ENCODE measurements at places on chromosomes 6 and 20.

- no peak for DNase-seq
Observed at GRCh38 chr20:11604339-11604738, 313.4 kb upstream of the BTBD3 start.

DNA sequence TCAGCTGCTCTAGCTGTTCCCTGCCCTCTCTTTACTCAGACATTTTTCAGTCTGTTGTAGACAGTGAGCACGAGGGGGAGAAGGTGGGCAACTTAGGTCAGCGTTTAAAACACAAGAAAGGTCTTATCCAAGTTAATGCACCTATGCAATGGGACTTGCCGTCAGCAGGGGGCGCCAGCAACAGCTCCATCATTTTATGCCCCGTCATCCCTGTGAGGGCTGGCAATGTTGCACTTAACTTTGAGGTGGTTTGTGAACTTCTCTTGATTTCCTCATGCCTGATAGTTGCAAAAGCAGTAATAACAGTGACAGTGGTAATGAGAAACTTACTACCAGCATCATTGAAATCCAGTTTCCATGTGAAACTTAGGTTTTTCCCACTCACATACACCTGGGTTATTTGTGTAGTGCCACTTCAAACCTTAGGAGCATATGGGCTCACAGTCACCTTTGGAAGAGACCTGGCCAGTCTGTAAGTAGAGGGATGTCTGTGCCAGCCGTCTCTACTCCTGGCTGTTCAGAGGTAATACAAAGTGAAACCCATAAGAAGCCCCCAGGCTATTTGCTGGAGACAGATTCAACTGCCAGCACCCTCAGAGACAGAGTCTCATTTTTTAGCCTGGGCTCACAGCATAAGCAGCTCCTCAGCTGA is 44.9 kb upstream of the ID1 start:
- DNase-seq: peak; percentile 78

GRCh38 chr20:2817341-2817726 is 1.2 kb downstream of the TMEM239 start:
- no peak for DNase-seq

GRCh38 chr6:73032586-73032985 is 192.7 kb downstream of the KHDC1L start:
- DNase-seq: no peak

DNA sequence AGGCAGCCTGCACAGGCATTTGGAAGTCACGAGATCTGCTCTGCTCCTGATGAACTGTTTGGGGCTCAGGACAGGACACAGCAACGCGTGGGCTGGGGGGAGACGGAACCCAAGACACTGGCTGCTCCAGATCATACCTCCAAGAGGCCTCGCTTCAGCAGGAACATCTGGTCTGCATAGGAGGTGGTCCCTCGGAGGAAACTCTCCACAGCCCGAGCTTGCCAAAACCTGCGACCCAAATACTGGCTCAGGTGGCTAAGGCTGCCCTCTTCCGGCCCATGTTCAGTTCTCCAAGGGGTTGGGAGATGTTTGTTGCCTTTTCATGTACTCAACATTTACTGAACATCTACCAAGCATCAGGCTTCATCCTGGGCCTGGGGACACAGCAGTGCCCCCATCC is 51.7 kb downstream of the MYH7B start:
- no peak for DNase-seq

- DNase-seq: peak; percentile 95
Observed at GRCh38 chr6:135183532-135184440, 2.7 kb downstream of the MYB start.

DNA sequence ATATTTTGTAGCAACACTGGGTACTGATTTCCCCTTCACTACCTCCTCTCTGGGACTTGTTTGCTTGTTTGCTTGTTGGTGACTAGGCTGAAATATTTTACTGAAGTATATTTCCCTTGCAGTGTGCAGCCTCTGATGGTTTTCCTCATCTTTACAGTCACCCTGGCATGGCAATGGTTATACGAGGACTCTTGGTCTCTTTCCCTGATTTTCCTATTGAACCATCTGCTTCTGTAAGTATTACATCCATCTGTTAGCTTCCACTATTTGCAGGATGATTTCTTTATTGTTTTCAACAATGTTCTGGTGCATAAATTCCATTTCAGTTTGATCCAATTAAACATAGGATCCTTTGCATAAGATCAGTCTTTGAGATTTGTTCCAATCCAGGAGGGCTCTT is 465.1 kb downstream of the MEI4 start:
- DNase-seq: no peak

- DNase-seq: no peak
Observed at GRCh38 chr6:125197795-125198269, 44.3 kb downstream of the TPD52L1 start.

GRCh38 chr20:3162080-3162611 is 2.5 kb upstream of the FASTKD5 start:
- DNase-seq: no peak

- DNase-seq: no peak
Observed at GRCh38 chr6:154506108-154506507, 4.4 kb downstream of the CNKSR3 start.

DNA sequence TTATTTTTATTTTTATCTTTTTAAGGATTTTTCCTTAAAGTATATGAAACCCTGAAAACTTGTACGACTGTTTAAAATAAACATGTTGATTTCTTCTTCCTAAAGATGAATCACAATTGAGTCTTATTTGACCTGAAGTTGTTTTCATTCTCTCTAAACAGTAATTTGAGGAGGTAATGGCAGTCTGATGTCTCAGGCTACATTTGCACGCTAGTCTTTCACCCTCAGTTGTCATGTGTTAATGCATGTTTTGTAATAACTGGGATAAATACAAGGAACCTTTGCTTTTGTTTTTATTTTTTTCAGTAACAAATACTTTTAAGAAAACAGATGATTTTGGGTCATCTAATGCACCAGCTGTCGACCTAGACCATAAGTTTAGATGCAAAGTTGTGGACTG is 55.2 kb downstream of the SCAND1 start:
- DNase-seq: no peak

DNA sequence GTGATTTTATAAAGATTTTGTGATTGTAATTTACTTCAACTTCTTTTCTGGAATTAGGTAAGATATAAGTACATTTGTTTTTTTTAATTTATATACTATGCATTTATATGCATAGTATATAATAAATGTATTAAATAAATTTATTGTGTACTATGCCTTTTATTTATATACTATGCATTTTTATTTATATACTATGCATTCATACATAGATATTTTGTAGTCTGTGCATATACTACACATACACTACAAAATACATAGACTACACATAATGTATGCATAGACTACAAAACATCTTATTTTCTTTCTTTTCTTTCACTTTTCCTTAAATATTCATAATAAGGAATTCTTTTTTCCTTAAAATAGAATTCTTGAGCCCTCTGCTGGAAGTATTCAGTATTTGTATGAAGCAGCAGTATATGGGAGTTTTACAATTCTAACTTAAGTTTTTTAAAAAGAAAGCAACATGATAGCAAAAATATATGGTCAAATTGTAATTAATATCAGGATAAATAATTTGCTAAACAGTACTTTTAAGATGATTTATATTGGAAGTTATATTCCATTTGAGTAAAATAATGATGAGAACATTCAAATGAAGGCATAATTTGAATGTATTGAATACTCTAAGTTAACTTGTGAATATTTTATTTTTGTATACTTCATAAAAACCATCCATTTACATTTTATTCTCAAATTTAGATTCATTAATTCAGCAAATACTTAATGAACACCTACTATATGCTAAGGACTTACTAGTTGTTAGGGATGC is 129.3 kb downstream of the KLHL32 start:
- DNase-seq: peak; percentile 9

DNA sequence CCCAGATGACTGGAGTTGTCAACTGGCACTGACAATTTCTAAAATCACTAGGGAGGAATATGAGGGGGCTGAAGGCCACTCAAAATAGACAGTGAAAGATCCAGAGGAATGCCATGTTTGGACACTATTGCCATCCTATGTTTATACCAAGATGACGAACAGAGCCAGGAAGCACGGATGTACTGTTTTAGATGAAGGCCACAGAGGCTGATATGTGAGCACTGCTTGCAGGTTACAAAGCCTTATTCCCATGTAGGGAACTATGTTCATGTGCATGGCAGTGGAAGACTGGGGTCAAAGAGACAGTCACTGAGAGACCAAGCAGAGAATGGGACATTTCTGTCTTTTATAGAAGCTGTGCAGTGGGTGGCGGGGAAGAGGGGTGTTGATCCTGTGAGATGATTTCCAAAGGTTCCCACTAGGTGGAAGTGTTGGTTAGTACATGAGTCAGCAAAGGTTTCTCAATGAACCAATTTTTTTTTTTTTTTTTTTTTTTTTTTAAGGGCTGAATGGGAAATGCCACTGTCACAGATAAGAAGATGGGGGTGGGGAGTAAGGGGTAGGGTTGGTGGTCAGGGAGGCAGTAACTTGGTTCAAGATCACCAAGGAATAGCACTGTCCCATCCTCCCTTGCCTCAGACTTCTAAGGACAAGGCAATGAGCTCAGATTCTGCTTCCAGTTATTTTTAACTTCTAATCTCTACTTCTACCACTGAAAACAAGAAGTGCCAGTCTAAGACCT is 46.7 kb upstream of the MOCS1 start:
- DNase-seq: peak; percentile 53

DNA sequence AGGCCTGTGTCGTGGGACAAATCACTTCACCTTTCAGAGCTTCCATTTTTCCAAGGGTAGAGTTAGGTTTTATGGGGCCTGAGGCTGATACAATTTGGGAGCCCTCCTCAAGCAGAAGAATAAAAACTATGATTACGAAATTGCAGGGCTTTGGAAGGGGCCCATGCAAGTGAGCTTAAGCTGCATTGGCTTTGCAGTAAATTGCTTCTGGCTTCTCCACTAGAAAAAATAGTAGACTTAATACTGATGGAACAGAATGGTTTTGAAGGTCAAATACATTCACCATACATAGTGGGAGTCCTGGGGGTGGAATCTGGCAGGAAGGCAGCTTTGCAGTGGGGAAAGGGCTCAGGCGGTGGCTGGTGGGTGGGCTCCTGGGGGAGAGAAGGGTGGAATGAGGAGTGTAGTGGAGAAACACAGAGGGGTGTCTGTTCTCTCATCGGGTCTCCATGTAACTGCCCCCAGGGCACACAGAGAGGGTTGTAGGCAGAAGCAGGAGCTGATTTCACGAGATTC is 55.9 kb upstream of the RNF24 start:
- DNase-seq: no peak

- DNase-seq: no peak
Observed at GRCh38 chr6:33878562-33878961, 74.8 kb upstream of the MLN start.
